ENCODE measurements at places on chromosomes 1 and 21. TPM values are rescaled to one million over a fixed set of nuclear protein-coding genes. Genes with fewer than 3 reads are reported as not detected.

DNA sequence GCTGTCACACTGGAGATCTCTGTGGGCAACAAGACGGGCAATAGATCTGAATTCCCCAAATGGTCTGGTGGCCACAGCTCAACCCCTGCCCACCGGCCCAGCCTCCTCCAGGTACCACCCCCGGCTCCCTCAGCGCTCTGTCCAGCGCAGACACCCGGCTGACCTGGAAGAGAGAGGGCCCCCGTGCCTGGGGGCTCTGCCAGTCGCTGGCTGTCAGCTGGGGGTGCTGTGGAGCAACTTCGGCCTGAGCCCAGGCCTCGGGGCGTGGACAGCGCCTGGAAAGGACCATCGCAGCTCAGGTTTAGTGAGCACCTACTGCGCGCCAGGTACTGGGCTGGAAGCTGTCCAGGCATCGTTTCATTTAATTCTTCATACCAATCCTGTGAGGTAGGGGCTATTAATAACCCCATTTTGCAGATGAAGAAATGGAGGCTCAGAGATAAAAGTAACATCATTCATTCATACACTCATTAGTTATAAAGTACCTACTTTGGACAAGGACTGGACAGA lies 51.0 kb downstream of the AHDC1 start:
- ATAC-seq, result no peak

Gene OR2T2
- total RNA-seq, result not detected

Gene MFN2
- total RNA-seq, result 96.5 TPM

DNA sequence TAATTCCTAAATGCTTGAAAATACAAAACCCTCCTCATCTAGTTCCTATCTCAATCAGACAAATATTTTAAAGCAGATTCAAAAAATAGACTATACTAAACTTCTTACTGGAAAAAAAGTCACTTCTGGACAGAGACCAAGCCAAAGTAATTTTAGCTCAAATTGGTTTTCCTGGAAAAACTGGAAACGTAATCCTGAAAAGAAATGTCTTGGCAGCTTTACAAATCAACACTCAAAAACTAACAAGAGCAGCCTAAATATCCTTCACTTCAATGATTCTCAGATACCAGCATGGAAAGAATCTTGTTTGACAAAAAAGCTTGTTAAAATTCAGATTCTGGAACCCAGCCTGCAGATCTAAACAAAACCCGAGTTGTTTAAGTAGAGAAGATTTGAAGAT lies 9.1 kb upstream of the GPR88 start:
- ATAC-seq, result no peak

Gene TIAM1
- 96.7 TPM for total RNA-seq

Gene FCAMR
- total RNA-seq, result 0.08 TPM

- no peak for ATAC-seq
Measured at GRCh38 chr21:15968776-15969310, 239.1 kb downstream of the USP25 start.

DNA sequence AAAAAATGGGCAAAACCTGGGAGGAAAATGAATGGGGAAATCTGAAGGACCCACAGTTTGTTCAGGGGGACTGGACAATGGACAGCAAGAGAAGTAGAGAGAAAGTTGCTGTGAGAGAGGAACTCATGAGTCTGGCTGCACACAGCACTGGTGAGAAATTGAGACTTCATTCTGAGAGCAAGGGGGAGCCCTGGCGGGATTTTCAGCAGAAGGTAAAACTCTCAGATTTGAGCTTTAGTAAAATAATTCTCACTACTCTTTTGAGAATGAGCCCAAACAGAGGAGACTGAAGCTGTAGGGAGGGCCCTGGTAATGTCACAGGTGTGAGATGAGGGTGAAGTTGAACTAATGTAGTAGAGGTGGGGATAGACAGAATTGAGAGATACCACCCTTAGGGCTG lies 438.6 kb downstream of the OMA1 start:
- no peak for ATAC-seq

Data from esophagus mucosa (tissue), 1 donor.